ENCODE measurements at places on chromosomes 1 and 21. TPM values are rescaled to one million over a fixed set of nuclear protein-coding genes. Genes with fewer than 3 reads are reported as not detected.

GRCh38 chr1:39652105-39652504 is 12.7 kb upstream of the HEYL start:
- no peak for DNase-seq

DNA sequence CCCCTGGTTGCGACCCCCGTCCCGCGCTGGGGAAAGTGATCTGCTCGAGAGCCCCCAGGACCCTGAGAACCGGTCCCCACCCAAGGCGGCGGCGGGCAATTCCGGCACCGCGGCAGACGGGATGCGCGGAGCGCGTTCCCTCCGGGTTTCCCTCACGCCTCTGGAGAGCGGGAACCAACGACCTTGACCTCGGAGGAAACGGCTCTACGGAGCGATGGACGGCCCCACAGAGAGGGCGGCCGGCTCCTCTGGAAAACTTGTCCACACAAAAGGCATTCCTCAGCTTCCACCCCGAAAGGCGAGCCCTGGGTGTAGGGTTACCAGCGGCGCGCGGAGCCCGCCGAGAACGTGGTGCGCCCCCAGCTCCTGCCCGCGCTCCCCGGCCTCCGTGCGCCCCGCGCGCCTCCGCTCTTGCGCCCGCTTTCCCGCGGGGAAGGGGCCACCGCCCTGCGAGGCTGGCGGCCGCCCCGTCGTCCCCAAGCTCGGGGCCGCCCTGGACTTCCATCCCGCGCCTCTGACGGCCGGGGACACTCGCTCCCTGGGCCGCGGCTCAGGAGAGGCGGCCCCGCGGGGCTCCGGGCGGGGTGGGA is 391 bp upstream of the KIAA1614 start:
- peak; percentile 48 for DNase-seq

DNA sequence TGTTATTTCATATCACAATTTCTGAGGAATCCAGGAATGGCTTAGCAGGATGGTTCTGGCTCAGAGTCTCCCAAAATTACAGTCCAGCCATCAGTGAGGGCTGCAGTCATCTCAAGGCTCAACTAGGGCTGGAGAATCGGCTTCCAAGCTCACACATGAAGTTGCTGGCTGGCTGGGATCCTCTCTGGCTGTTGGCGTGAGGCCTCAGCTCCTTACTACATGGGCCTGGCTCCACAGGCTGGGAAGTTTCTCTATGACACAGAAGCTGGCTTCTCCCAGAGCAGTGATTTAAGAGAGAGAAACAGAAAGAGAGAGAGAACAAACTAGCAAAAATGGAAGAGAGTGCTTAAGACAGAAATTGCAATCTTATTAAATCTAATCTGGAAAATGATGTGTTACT is 38.8 kb upstream of the RGS8 start:
- DNase-seq = no peak

DNA sequence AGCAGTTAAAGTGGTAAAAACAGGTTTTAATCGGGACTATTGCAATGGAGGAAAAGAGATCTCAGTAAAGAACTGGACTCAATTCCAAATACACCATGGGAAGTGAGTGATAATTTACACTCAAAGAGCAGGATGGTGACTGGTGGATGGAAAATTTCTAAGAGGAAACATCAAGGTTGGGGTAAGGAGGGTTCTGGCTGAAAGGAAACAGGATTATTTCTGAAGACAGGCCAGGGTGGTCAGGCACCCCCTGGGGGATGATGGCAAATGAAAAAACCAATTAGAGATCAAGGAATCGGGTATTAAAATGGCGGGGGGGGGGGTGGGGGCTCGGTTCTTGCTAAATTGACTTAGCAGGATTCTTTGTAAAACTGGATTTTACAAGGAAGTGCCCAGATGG is 12.3 kb upstream of the HSD11B1 start:
- DNase-seq = peak; percentile 64

DNA sequence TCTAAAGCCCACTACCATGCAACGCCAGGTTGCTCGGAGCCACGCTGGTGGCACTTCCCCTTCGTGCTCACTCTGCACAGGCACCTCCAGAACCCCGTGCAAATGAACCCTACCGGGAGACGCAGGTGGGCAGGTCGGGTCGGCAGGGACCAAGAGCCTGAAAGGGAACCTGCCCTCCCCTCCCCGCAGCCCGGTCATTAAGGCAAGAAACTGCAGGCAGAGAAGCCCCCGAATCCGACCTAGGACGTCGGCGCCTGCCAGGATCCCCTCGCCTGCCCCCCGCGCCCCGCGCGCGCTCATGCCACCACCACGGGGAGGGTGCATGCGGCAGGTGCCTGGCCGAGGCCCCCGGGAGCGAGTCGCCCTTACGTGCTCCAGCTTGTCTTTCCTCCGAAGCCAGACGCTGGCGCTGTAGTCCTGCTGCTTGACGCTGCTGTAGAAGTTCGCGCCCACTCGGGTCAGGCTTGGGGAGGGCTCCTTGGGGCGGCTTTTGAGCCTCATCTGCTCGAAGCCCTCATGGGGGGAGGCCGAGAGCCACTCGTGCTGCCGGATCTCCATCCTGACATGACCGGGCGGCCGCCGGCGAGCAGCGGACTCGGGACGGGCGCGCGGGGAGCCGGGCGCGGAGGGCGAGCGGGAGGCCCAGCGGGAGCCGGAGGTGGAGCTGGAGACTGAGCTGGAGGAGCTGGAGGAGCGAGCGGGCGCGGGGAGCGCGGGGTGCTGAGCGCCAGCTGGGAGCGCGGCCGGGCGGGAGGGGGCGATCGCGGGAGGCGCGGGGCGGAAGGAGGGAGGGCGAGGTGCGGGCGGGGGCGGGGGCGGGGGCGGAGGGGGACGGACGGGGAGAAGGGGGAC is 552 bp downstream of the PLD5 start:
- peak; percentile 69 for DNase-seq

The FAM3B gene
- total RNA-seq = not detected

The EXO5 gene
- total RNA-seq = 15.1 TPM

Measured in A673 (cell line).